Stimulated activated CD4-positive, alpha-beta T cell treated with anti-CD3 and anti-CD28 coated beads, Interleukin-2, amount 100 ng/mL, for 4 hours (primary cell): ENCODE measurements at places on chromosomes 7 and 10.

- no peak for DNase-seq
Measured at GRCh38 chr10:71745664-71746250, 26.2 kb upstream of the C10orf105 start.

- DNase-seq, result peak; percentile 21
Measured at GRCh38 chr10:5442065-5442989, 30.0 kb downstream of the NET1 start.

DNA sequence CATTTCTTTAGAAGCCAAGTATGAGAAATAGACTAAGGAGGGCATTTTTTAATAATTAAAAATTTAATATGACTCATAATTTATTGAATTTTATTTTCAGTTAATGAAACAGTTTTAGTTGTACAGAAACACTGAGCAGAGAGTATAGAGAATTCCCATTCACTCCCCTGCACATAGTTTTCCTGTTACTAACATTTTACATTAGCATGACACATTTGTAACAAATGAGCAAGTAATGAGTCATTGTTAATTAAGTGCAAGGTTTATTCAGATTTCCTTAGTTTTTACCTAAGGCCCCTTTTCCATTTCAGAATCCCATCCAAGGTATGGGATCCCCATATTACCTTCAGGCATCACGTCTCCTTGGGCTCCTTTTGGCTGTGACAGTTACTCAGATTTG, 271.5 kb upstream of the FZD8 start:
- DNase-seq, result no peak

DNA sequence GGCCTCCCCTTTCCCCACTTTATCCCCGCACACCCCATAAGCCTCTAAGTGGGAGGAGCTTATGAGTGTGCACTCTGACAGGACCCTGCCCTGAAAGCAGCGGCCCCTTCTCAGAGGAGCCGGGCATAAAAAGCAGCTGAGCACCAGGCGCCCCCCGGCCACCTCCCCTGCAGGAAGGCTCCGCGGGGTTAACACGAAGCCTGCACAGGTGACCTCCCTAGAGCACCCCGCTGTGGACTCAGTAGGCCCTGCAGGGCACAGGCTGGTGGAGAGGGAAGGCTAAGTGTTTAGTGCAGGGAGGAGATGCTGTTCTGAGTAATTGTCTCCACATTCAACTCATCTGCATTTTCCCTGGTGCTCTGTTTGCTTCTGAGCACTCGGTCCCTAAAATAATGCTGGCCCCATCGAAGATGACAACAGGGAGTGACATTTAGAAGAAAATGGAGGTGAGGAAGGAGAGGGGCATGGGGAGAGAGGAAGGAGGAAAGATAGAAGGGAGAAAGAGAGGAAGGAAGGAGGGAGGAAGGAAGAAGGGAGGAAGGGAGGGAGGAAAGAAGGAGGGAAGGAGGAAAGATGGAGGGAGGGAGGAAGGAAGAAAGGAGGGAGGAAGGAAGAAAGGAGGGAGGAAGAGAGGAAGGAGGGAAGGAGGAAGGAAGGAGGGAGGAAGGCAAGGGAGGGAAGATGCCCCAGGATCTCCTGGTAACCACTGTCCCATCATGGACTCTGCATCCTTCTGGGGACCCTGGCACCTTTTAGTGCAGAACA, 25.4 kb upstream of the CNPY1 start:
- DNase-seq, result no peak
